ENCODE measurements at places on chromosomes 2 and 18.

DNA sequence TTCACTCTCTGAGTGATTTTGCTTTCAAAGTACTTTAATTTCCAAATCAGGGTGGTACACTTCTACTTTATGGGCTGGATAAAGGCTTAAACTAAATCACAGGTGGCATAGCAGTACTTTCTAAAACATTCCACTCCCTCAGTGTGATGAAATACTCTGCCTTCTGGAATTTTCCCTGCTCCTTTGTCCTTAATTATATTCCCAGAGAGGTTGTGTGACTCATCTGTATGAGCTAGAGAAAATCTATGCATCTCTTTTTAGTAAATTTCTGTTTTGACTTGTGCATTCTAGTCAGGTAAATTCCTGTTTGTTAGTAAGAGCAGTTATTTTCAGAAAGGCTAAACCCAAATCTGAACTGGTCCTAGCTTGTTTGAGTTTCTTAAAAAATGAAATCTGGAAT, 29.0 kb upstream of the PLA2R1 start:
- DNase-seq, result no peak

- no peak for DNase-seq
Observed at GRCh38 chr2:61670591-61671501, 132.7 kb upstream of the XPO1 start.

DNA sequence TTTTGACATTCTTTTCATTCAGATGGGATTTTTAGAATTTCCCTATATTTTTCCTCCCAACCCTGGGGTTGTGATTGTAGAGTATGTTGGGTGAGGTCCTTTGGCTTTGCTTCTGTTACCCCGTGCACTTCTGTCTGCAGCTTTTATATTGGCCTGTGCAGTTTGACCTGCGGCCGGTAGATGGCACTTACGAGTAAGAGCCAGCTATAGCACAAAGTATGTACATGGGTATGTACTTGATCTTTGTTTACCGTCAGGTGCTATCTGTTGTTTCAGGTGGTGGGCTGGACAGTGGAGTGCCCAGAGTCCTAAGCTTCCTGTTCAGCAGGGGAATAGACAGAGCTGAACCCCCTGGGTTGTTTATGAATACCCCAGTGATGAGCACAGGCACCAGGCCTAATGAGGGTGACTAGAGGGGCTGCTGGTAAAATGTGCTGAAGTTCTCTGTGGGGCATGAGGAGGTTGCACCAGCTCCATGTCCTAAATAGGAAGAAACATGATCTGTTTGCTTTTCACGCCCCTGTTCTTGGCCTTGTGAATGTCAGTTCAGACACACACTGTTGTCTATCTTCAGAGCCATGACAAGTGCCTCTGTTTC, 58.9 kb upstream of the THUMPD2 start:
- DNase-seq, result no peak

- no peak for DNase-seq
Observed at GRCh38 chr2:31347319-31347718, 67.2 kb downstream of the XDH start.

DNA sequence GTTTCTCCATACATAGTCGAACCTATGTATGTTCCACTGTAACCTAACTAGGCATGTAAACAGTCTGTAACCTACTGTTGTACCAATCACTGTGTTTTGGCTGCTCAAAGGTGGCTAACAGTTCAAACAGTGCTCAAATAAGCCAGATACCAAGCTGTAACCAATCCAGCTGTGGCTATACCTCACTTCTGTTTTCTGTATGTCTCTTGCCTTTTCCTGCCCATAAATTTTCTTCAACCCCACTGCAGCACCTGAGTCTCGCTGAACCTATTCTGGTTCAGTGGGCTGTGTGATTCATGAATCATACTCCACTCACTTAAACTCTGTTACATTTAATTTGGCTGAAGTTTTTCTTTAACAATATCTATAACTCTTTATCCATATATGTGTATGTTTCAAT, 340.7 kb downstream of the LPIN1 start:
- no peak for DNase-seq

GRCh38 chr2:37201766-37202165, 5.5 kb downstream of the CEBPZOS start:
- no peak for DNase-seq

DNA sequence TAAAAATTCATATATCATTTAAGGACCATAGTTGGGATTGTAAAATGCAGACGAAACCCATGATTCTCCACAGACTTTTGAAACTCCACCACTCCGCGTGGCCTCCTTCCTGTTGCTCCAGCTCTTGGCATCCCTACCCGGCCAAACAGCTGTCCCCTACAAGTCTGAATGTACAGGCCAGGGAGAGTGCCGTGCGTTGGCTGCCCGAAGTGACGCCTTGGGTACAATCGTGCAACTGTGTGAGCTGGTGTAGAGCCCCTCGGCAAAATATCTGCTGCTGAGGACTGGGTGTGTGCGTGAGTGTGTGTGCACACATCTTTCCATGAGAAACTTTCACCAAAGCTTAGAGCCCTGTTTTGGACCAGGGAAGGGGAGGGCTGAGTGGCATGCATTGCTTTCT, 43.8 kb upstream of the ZNF516 start:
- DNase-seq, result no peak

DNA sequence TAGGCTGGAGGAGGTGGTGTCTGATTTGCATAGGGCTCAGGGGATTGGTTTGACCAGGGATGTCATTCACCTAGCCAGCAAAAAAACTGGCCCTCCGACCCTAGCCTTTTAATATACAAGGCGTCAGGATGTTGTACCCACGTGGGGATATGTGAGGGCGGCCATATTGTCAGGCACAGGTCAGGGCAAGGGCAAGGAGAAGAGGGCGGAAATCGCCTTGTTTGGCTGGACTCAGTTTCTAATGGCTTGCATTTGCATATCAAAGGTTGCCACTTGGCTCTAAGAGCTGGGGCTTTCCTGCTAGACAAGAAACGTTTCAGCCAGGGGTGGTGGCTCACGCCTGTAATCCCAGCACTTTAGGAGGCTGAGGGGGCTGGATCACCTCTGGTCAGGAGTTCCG, 24.9 kb upstream of the PDCL3 start:
- no peak for DNase-seq

DNA sequence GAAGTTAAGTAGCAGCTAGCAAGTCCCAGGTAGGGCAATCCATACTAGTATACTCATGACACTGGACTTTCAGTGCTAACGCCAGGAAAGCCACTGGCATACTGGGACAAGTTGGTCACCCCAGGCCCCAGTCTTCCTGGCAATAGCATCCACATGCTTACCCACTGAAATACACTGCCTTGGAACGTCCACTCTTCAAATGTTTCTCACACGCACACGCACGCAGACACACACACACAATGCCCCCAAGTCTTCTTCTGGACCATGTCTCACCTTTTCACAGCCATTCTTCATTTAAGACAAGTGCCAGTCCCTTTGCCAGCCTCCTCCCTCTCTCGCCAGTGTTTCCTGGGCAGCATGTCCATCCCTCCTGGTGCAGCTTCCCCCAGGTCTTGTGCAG, 8.7 kb upstream of the TEX261 start:
- no peak for DNase-seq

- DNase-seq, result no peak
Observed at GRCh38 chr18:46110406-46110805, 6.2 kb downstream of the HAUS1 start.

DNA sequence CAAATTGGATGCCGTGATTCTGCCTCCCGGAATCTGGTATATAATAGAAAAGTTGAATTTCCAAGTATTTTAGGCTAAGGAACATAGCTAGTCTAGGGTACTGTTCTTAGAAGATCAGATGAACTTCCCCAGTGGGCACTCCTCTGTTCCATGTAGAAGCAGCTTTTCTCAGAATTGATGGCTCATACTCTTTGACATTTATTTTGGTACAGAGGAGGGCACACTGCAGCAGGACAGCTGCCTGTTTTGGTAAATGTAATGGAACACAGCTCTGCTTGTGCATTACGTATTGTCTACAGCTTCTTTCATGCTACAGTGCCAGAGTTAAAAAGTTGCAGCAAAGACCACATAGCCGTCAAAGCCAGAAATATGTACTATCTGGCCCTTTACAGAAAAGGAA, 10.8 kb downstream of the YPEL5 start:
- no peak for DNase-seq

GRCh38 chr2:12534646-12535263, 182.0 kb upstream of the TRIB2 start:
- no peak for DNase-seq

- DNase-seq, result no peak
Observed at GRCh38 chr2:157468931-157469708, 25.2 kb upstream of the CYTIP start.

- DNase-seq, result no peak
Observed at GRCh38 chr2:118058951-118059350, 29.3 kb upstream of the INSIG2 start.

GRCh38 chr2:148483665-148484064, 160.9 kb upstream of the EPC2 start:
- DNase-seq, result no peak

DNA sequence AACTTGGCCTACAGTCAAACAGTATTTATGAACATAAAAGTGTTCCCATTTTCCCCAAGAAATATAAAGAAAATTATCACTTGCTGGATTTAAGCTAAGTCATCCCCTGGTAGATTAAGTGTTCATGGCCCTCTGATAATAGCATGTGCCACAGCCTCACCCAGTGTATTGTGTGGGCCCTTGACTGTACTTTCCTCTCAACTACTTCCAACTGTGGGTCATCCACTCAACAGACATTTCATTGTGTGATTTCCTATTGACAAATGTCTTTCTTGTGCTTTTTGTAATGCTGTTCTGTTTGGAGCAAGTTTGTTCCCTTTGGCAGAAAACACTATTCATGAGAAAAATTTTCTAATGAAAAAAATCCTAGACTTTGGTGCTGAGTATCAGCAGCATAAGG, 48.4 kb upstream of the TMEM17 start:
- no peak for DNase-seq

GRCh38 chr18:33755931-33756560, 178.0 kb downstream of the ASXL3 start:
- no peak for DNase-seq

DNA sequence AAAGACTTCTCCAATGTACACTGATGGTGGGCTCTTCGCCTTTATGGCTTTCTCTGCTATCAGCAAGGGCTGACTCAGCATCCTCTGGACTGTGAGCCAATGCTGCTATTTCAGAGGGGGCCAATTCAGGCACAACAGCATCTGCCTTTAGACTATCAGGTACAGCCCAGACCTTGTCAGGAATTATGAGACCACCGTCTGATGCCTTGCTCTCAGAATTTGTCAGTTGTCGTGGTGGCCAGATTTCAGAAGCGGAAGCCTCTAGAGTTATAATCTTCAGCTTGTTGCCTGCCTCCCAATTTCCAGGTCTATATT, 92.7 kb downstream of the ALPK2 start:
- no peak for DNase-seq

- DNase-seq, result no peak
Observed at GRCh38 chr2:238888781-238889180, 40.9 kb downstream of the TWIST2 start.

DNA sequence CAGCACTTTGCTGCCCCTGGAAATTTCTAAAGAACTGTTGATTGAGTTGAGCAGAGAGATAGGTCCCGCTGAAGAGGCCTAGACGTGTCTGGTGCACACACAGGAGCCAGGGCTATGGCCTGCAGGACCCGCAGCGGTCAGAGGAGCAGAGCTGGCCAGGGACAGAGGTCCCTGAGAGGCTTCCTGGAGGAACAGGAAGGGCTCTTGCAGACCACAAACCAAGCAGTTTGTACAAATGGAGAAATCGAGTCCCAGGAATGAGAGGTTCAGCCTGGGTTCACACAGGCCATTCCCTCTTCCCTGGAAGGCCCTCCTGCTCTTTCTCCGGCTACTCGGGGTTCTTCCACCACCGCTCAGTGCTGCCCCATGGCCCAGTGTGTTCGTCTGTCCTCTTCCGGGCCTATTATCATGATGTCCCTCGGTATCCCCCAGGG, 1.2 kb upstream of the BIN1 start:
- no peak for DNase-seq

DNA sequence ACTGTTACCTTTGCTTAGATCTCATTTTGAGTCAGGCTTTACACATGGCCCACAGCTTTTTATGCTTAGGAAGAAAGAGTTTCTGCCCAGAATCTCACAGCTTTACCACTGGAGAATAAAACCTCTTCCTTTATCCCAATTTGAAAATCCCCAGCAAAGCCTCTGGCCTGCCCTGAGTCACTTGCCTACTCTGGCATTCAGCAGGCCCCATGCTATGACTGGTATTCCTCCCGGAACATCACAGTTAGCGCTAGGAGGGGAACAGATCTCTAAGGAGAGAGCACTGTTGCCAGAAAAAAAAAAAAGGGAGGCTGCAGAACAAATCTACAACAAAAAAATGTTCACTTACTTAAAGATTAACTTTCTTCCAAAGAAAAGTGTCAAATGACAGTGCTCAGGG, 152.9 kb upstream of the DNMT3A start:
- DNase-seq, result no peak

DNA sequence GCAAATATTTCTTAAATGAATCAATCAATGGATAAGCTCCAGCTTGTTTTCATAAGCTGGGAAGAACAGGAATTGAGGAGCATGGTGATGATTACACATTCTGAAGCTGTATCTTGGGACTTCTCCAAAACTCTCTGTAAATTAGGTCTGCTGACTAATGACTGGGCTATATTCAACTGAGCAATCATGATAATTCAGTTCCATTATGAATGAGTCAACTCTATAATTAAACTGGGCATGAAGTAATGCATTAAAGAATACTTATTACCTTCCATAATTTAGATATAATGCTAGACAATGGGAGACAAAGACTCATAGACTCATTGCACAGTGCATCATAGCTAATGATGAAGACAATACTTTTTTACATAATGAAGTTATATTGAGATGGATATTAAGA, 207.4 kb downstream of the CBLN2 start:
- DNase-seq, result no peak

DNA sequence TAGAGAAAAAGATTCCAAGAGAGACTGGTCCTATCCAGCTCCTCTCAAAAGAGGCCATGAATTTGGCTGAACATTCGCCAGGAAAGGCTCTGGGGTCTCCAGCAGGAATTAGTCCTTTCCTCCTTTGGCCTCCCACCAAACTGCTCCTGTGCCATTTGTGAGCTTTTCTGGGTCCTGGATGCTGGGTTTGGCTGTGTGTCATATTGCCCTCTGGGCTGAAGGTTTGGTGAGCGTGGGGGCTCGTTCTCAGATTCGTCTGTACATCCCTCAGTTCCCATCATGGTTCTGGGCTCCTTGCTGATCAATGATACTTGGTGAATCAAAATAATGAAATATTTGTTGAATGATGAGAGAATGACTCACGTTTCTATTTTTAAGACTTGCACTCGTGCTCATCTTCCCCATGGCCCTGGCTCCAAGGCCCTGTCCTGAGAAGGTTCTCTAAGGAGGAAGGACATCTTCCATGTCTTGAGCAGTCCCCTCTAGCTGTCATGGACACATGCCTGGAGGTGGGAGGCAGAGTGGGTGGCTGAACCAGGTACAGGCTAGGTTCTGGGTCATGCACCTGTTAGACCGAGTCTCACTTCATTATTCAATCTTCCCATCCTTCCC, 47.8 kb upstream of the RHOB start:
- DNase-seq, result no peak

- no peak for DNase-seq
Observed at GRCh38 chr2:43052944-43053306, 173.5 kb downstream of the ZFP36L2 start.

- DNase-seq, result no peak
Observed at GRCh38 chr2:47724221-47724981, 58.5 kb upstream of the MSH6 start.
